AG20443 (cell line): ENCODE measurements at places on chromosomes 6 and 20.

GRCh38 chr20:45041464-45042337 lies 59.2 kb downstream of the KCNS1 start:
- DNase-seq = peak; percentile 11

GRCh38 chr6:139161817-139162284 lies 27.0 kb downstream of the HECA start:
- no peak for DNase-seq

DNA sequence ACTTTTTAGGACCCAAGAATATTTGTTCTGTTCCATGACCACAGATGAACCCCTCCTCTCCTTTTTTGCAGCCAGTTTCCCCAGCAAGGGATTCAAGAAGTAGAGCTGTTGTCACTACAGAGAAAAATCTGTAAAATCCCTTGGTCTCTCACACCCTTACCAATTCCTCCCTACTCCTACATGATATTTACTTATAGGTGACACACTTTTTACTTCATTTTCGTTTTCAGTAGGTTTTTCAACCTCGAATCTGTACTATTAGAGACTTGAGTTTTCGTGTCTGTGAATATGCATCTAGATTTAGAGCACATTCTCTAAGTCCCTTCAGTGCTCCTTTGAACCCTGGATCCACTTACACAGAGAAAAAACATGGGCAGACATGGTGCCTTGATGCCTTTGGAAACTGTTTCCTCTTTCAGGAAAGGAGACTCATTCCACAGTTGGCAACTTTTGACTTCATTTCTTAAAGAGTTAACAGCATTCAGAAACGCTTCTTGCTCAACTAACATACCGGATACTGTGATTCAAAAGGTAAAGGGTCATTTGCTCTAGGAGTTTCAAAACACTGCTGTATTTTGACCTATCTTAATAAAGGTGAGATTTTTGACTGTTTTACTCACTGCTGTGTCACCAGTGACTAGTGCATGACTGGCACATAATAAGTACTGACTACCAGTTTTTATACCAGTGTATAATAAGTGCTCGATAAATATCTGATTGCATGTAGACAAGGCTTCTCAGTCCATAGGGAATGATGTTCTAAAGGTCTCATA lies 50.6 kb downstream of the LAMA4 start:
- DNase-seq = peak; percentile 39

DNA sequence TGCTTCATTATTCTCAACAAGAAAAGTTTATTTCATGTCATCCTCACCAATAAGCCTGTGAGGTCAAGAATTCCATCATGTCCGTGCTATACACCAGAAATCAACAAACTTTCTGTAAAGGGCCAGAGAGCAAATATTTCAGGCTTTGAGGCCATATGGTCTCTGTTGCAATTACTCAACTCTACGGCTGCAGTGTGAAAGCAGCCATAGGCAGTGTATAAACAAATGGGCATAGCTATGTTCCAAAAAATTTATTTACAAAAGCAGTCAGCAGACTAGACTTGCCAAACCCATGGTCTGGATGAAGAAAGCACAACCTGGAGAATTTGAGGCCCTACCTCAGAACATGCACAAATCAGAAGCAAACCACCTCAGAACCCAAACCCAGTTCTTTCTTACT lies 118.5 kb downstream of the PCSK2 start:
- no peak for DNase-seq

DNA sequence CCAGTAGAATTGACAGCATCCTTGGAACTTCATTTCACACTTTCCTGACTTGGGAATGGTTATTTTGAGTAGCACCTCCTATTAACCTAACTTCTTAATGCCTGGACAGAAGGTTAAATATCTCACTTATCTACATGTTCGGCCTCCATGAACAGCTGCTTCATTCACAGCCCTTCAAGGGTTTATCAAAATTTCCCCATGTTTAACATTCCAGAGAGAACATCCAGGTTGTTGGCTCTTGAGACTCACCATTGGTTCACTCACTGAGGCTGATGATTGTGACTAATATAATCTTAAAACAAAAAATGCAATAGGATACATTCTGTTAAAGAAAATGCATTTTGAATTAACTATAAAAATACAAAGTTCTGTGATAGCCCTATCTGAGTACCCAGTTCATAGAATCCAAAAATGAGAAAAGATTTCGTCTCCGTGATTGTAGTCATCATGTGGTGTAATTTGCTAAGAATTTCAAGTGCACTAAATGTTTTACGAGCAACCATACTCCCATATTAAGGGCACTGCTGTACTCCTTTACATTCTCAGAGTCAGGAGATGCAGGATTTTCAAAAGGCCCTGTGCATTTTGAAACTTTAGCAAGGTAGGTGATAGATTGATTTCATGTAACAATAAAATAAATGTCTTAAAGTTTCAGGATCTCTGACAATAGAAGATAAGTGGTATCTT lies 260.6 kb upstream of the TAB2 start:
- DNase-seq = no peak
